ENCODE measurements at places on chromosomes 6 and 20.

GRCh38 chr6:31831350-31832215, 4.0 kb downstream of the HSPA1B start:
- DNase-seq = no peak

GRCh38 chr6:142881290-142881689, 63.7 kb downstream of the HIVEP2 start:
- no peak for DNase-seq

DNA sequence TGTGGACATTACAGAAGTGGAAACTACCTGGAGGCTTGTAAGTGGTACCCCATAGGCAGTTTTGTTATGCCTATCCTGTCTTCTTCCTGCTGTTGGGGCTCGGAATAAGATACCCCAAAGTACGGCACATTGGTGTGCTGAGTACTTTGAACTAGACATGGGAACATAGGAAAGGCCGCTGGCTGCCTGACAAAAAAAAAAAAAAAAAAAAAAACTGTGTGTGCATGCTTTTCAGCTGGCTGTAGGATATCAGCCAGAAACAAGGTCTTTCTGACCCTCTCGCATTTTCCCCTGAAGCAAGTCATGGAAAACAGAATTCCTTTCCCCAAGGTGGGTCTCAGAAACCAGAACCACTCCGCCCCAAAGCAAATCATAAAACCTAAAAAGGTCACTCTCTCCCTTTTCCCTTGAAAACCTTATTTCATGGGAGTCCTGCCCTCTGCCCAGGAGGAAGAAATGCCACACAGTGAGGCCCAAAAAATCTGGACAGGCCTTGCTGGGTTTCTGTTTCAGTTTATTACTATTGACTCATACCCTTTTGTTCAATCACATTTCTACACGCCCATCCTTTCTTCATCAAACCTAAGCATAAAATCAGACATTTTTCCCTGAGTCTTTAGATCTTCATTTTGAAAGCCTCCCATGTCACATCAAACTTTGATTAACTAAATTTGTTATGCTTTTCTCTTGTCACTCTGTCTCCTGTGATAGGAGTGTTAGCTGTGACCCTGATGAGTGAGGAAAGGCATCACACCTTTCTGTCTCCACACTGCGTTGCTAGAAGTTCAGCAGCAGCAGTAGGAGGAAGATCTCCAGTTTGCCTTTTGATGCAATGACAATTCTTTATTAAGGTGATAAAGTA, 17.2 kb downstream of the SLC2A12 start:
- no peak for DNase-seq

- no peak for DNase-seq
Measured at GRCh38 chr6:53353624-53354023, 4.9 kb upstream of the ELOVL5 start.

GRCh38 chr20:24164360-24164759, 175.8 kb upstream of the GGTLC1 start:
- DNase-seq = no peak

Measured in GM13976 (cell line).